Uterus (tissue), 4 donors: ENCODE measurements at places on chromosomes 2 and 18.
A peak's percentile ranks its signal among the peaks of the same experiment; 100 is the strongest.

- peak; percentile 66 for DNase-seq
Measured at GRCh38 chr2:117835990-117836760, 21.7 kb downstream of the DDX18 start.

DNA sequence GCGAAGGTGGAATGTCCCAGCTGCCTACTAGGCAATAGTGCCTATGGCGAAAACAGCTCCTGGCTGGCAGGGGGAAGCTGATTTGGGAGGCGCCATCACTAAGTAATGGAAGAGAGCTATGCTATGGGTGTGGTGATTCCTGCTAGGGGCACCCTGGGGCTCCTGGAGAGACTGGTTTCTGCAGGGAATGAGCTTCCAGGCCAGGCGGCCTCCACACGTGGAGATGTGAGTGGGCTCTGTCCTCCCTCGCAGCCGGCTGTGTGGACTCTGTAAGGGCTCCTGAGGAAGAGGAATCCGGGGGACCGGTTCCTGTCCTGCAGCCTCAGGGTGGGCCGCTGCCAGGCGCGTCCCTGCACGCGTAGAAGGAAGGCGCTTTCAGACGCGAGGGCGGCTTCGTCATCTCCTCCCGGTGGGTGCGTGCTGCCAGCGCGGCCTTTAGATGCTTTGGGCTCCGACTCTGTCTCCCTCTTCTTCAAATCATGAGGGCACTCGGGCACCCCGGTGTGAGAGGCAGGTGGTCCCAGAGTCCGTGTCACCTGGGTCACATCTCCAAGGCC is 55.5 kb upstream of the ANKRD62 start:
- peak; percentile 39 for DNase-seq

GRCh38 chr2:223601018-223601417 is 1.1 kb downstream of the SCG2 start:
- no peak for DNase-seq

- no peak for DNase-seq
Measured at GRCh38 chr18:8763611-8764010, 58.3 kb downstream of the MTCL1 start.

- DNase-seq, result no peak
Measured at GRCh38 chr2:239387811-239388210, 13.0 kb downstream of the HDAC4 start.

DNA sequence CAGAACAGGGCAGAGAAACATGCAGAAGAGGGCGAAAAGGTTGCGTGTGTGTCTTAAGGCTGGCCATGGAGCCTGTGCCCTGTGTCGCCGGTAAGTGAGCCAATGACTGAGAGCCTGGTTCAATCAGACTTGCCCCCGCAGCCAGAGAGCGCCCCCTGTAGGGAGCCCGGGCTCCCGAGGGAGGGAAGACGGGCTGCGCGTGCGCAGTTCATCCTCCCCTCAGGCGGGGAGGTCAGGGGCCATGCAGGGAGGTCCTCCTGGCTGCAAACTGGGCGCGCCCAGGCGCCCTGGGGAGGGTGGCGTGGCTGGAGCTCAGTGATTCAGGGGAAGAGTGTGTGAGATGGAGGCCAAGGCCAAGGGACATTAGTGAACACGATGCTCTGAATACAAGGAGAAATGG is 276.6 kb downstream of the PHLPP1 start:
- no peak for DNase-seq

DNA sequence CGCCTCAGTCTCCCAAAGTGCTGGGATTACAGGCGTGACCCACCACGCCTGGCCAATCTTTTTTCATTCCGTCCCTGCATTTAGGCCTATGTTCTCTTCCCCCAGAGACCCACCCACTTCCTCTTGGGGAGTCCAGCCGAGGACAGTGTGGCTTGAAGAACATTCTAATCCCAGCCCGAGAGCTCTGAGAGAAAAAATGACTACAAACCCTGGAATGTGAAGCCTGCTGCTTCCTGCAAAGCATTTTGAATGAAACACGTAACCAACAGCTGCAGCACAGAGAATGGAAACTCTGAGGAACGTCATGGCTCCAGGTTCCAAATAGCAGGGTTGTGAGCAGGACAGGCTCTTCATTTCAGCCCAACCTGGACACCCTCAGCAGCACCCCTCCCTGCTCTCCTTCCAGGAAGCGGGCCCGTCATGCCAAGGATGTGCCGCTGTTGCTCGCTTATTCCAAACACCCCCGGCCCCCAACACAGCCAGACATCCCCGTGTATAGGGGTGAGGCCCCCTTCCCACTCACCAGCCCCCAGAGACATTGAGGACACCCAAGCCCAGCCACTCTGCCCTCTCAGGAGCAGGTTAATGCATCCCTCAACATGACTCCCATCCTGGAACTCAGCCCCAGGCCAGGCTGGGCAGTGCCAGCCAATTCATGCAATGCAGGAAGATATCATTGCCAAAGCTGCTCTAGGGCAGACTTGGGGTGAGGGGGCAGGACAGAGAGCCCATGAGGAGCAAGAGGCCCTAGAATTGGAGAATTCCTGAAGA is 139.8 kb downstream of the ZFP36L2 start:
- peak; percentile 80 for DNase-seq

GRCh38 chr2:40173276-40173675 is 278.6 kb downstream of the SLC8A1 start:
- no peak for DNase-seq

DNA sequence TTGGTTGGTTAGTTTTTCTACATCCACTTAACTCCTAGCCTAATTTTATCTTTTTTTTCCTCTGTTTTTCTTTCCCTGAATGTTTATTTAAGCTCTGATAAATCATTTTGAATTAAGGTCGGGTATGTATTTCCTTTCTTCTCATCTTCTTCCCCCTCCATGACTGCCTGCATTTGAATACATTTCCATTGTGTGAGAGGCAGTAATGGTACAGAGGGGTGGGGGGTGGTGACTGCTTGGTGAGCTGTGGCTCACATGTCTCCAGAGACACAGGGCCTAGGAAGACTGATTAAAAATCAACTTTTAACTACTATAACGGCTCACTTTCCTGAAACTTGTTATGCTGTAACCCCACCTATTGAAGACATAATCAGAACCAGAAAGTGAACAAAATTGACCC is 58.0 kb downstream of the NEDD4L start:
- DNase-seq, result no peak
